ENCODE measurements at places on chromosomes 12 and 14.

DNA sequence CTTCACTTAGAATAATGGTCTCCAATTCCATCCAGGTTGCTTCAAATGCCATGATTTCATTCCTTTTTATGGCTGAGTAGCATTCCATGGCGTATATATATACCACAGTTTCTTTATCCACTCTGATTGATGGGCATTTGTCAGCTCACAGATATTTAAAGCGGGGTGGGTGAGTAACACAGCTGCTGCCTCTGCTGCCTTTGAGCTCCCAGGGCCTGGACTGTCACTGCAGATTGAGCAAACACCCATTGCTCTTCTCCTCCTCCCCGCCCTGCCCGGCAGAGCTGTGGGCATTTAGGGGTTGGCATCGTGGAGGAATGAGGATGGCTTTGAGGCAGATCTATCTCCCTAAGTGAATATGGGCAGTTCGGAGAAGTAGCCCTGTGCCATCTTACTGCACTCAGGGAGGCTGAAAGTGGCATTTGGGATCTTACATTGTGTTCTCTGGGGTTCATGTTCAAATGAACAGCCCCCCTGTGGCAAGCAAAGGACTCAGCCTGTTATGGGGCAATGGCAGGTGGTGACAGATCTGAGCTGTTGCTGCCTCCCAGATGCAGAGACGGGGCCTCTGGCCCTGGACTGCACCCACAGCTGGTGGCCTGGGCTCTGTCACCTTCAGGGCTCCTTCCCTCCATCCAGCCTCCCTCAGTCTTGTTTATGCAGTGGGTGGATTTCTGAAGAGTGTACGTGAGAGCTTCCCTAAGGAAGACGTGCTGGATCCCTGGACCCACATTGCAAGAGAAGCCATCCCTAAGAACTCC is 4.9 kb downstream of the RFLNA start:
- no peak overlapping the region for H3K27ac ChIP-seq
- no peak overlapping the region for H3K4me3 ChIP-seq
- H3K36me3 ChIP-seq = peaks cover 3% of the 10 kb centered on the region
- no peaks in the 10 kb centered on the region for H3K4me1 ChIP-seq
- peaks cover 52% of the 10 kb centered on the region for H3K27me3 ChIP-seq

- H3K27ac ChIP-seq = peak overlapping the region; percentile 96
- H3K4me3 ChIP-seq = peak overlapping the region; percentile 65
- H3K4me1 ChIP-seq = peaks cover 32% of the 10 kb centered on the region
- H3K36me3 ChIP-seq = no peaks in the 10 kb centered on the region
- no peak for DNase-seq
Measured at GRCh38 chr12:96501908-96502307, 12.5 kb downstream of the CFAP54 start.

DNA sequence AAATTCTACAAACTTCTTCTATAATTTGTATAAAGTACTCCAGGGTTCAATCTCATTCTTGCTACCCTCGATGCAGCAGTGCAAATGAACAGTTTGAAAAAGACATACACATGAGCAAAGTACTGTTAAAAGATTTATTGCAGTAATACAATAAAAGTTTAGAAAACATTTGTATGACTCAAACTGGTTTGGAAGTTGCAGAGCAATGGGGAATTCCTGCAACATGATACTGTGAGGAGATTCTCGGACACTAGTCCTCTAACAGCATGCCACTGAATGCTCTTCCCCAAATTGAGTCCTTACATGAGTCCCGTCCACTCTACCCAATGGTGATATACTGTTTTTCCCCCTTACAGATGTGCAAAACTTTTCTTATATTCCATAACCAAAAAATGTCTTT is 45.4 kb downstream of the ATG14 start:
- no peaks in the 10 kb centered on the region for H3K27me3 ChIP-seq
- H3K36me3 ChIP-seq = peaks cover 7% of the 10 kb centered on the region
- H3K27ac ChIP-seq = peak overlapping the region; percentile 83
- DNase-seq = no peak

DNA sequence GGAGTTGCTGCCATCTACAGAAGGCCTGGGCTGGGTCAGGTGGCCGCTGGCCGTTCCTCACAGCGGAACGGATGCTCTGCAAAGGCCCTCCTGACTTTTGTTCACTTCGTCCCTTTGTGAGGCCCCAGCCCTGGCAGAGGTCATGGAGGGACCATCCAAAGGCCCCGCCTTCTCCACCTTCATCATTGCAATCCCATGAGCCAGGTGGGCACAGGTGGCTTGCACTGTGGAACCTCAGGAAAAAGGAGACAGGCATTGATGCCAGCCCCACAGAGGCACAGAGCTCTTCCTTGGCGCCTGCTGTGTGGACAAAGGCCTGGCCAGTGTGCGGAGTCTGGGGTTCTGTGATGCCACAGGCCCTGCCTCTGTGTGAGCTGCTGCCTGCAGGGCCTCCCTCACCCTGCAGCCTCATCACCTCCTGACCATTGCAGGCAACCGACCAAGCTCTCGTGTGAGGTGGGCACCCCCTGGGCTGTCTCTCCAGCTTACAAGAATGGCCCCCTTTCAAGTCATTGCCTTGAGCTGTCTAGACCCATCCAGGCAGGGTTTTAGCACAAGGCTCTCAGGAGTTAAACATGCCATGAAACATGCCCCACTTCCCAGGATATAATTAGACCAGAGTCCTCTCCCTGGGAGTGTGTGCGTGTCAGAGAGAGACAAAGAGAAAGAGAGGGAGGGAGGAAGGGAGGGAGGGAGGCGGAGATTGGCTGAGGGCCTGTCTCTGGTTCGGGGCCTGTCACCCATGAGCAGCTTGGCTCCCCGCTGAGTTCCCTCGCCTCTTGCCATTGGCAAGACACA is 19.3 kb downstream of the NFKBIA start:
- H3K4me3 ChIP-seq = no peak overlapping the region
- H3K4me1 ChIP-seq = peaks cover 5% of the 10 kb centered on the region
- H3K27ac ChIP-seq = no peak overlapping the region
- no peak for DNase-seq

- no peak overlapping the region for H3K27ac ChIP-seq
- H3K4me1 ChIP-seq = peaks cover 16% of the 10 kb centered on the region
- DNase-seq = peak; percentile 8
Measured at GRCh38 chr12:132171293-132171967, 27.2 kb downstream of the NOC4L start.

DNA sequence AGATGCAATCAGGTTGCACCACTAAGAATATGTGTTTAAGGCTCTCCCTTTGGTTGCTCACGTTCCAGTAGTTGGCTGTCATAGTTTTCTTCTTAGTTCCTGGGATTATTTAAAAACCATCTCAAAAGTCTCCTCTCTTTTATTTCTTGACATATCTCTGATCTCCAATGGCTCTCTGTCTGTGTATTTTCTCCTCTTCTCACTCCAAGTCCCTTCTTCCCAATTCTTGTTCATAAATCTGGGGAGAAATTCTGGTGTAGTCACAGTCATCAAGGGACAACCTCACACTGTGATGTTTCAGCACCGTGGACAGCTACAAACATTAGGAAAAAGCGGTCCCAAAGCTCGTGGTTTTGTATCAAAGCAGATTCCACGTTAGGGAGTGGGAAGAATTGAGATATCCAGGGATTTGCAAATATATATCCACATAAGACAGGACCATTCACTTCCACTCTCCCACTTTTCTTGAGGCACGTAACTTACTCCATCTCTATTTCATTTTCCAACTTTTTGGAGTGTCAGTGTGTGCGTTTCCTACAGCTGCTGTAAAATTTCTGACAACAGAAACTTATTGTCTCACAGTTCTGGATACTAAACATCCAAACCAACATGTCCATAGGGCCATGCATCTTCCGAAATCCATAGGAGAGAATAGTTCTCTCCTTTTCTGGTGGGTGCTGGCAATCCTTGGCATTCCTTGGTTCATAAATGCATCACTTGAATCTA is 80.6 kb upstream of the TMEM233 start:
- H3K4me1 ChIP-seq = no peaks in the 10 kb centered on the region
- no peak overlapping the region for H3K27ac ChIP-seq
- no peak overlapping the region for H3K4me3 ChIP-seq
- H3K27me3 ChIP-seq = peaks cover 26% of the 10 kb centered on the region
- H3K36me3 ChIP-seq = no peaks in the 10 kb centered on the region

GRCh38 chr12:6532927-6533652 is 1.2 kb upstream of the GAPDH start:
- peaks cover 11% of the 10 kb centered on the region for H3K36me3 ChIP-seq
- peak; percentile 33 for DNase-seq
- H3K27ac ChIP-seq = peak overlapping the region; percentile 96
- H3K4me1 ChIP-seq = peaks cover 37% of the 10 kb centered on the region
- no peaks in the 10 kb centered on the region for H3K27me3 ChIP-seq
- H3K4me3 ChIP-seq = peak overlapping the region; percentile 97

- no peak overlapping the region for H3K4me3 ChIP-seq
- no peak overlapping the region for H3K27ac ChIP-seq
- no peaks in the 10 kb centered on the region for H3K36me3 ChIP-seq
Measured at GRCh38 chr12:6888360-6888759, 15.3 kb upstream of the SPSB2 start.

DNA sequence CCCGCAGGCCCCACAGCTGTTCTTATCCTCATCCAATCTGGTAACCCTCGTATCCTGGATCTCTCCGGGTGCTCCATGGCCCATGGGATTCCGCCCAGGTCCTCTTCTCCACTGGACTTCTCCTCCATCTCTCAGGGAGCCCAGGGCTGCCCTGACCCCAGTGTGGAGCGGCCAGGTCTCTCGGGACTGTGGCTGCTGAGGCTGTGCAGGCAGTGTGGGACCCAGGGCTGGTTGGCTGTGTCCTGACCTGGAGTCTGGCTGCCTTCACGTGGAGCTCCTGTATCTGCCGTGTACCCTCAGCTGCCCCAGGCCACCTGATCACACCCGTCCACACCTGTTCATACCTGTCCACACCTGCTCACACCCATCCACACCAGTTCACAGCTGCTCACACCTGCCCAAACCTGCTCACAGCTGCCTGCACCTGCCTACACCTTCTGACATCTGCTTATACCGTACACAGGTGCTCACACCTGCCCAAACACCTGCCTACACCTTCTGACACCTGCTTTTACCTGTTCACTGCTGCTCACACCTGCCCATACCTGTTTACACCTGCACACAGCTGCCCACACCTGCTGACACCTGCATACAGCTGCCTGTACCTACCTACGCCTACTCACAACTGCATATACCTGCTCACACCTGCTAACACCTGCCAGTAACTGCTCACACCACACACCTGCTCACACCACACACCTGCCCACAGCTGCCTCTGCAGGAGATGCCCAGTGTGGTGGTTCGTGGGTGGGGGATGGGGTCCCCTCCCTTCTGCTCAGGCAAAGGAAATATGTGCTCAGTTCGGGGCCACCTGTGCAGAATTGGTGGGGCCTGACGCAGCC is 92.2 kb downstream of the GALNT9 start:
- no peak overlapping the region for H3K27ac ChIP-seq
- DNase-seq = no peak
- H3K36me3 ChIP-seq = no peaks in the 10 kb centered on the region
- no peak overlapping the region for H3K4me3 ChIP-seq
- peaks cover 9% of the 10 kb centered on the region for H3K4me1 ChIP-seq

- no peak for DNase-seq
- peak overlapping the region; percentile 90 for H3K27ac ChIP-seq
- peaks cover 29% of the 10 kb centered on the region for H3K4me1 ChIP-seq
- H3K27me3 ChIP-seq = no peaks in the 10 kb centered on the region
- no peaks in the 10 kb centered on the region for H3K36me3 ChIP-seq
Measured at GRCh38 chr12:118359541-118359915, 13.2 kb downstream of the TAOK3 start.

- peak overlapping the region; percentile 89 for H3K27ac ChIP-seq
- no peak overlapping the region for H3K4me3 ChIP-seq
- peaks cover 4% of the 10 kb centered on the region for H3K4me1 ChIP-seq
- DNase-seq = no peak
- no peaks in the 10 kb centered on the region for H3K36me3 ChIP-seq
Measured at GRCh38 chr12:75526655-75527511, 15.5 kb upstream of the KRR1 start.

GRCh38 chr14:95156161-95157047 is 925 bp downstream of the DICER1 start:
- no peaks in the 10 kb centered on the region for H3K27me3 ChIP-seq
- no peaks in the 10 kb centered on the region for H3K36me3 ChIP-seq
- DNase-seq = peak; percentile 29
- peaks cover 41% of the 10 kb centered on the region for H3K4me1 ChIP-seq
- peak overlapping the region; percentile 85 for H3K4me3 ChIP-seq
- peak overlapping the region; percentile 80 for H3K27ac ChIP-seq

DNA sequence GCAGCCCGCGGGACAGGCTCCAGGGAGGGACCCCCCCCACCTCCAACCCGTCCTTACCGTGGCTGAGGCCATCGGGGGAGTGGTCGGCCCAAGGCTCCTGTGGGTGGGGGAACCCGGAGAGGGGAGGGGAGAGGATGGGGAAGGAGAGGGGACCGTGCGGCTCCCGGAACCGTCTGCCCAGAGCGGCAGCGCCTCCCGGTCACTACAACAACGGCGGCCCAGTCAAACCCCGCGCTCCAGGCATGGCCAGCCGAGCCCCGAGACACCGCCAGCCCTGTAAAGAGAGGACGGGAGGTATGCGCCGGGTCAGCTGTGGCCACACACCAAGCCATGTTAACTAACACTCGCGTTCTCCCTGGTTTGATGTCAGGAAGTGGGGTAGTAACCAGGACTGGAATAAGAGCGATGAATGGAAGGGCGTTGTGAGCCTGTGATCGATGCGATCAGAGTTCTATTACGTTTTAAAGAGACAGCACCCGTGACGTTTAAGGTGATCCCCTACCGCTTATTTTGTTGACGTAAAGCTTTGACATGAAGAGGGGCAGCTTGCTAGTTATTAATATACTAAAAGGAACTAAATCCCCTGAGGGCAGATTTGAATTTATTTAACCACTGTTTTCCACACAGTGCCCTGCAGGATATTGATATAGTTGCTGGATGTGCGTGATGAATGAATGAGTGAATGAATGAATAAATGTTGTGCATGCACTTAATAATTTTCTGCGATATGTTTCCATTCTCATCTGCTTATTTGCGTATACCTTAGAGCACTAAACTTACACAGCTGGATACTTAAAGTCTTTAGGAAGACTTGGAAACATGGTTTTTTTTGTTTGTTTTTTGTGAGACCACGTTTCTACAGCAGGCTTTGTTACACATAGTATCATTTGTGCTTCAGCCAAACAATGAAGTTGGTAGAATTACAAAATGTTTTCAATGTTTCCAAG is at the start of gene POC1B:
Gene POC1B, minus strand, starts transcription at position 224 of the 947 bp plus-strand sequence. Its CDS starts 152 bp downstream, at position 72.
- H3K4me3 ChIP-seq = peak within 1 kb of the TSS; percentile 95
- DNase-seq = peak; percentile 35
- H3K27ac ChIP-seq = peak within 1 kb of the TSS; percentile 88
- no peaks in the 10 kb centered on the region for H3K27me3 ChIP-seq

- H3K36me3 ChIP-seq = no peaks in the 10 kb centered on the region
- no peak overlapping the region for H3K27ac ChIP-seq
- H3K27me3 ChIP-seq = peaks cover 21% of the 10 kb centered on the region
- H3K4me1 ChIP-seq = peaks cover 19% of the 10 kb centered on the region
- H3K4me3 ChIP-seq = no peak overlapping the region
- DNase-seq = no peak
Measured at GRCh38 chr14:62081012-62081612, 318.9 kb downstream of the SNAPC1 start.

Measured in T-helper 17 cell (primary cell).